Esophagus squamous epithelium (tissue), 5 donors: ENCODE measurements at places on chromosomes 11 and 22.
A peak's percentile ranks its signal among the peaks of the same experiment; 100 is the strongest.

DNA sequence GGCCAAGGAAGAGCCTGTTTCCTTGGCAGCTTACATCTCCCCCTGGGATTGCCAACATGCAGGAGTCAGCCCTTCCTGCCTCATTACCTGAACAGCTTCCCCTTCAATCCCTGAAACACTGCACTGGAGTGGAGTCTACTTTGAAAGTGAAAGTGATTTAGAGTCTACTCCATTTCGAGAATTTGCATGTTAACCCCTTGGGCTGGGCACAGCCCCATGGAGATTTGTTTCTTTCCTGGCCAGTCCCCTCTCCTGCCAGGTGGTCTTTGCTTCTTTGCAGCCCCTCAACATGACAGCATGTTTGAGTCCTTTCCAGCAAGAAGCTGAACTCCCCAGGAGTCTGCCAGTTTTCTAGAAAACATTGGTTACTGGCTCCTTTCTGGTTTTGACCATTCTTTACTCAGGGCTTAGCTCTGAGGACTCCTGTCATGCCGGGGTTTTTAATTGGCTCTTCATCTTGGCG lies 59.9 kb downstream of the TRAF6 start:
- no peak for DNase-seq

GRCh38 chr11:36240173-36240572 lies 49.1 kb downstream of the COMMD9 start:
- no peak for DNase-seq

DNA sequence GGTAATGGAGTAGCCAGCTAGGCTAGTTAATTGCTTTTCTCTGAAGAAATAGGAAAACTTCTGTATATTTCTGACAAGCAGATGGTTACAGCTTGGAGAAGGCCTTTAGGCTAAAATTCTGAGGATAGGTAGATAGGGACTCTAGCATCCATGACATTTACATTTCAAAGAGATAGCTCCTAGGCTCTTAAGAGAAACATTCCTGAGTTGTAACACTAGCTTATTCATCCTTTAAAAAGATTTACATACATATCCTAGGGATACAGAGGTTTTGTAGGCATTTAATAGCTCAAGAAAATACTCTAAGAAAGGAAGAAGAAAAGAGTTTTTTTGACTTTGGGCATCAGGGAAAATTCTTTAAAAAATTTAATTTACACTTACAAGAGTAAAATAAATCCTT lies 130.9 kb upstream of the CCDC179 start:
- no peak for DNase-seq

- DNase-seq, result no peak
These were observed 197.2 kb upstream of the ANO3 start for GRCh38 chr11:26134481-26135355.

GRCh38 chr11:57276971-57277675 lies 40.1 kb upstream of the APLNR start:
- DNase-seq, result no peak

- peak; percentile 40 for DNase-seq
These were observed 23.6 kb upstream of the ETS1 start for GRCh38 chr11:128610721-128611617.

GRCh38 chr22:39999144-39999757 lies 4.5 kb downstream of the FAM83F start:
- no peak for DNase-seq
